Endodermal cell (in vitro differentiated cells): ENCODE measurements at places on chromosomes 5 and 9.

DNA sequence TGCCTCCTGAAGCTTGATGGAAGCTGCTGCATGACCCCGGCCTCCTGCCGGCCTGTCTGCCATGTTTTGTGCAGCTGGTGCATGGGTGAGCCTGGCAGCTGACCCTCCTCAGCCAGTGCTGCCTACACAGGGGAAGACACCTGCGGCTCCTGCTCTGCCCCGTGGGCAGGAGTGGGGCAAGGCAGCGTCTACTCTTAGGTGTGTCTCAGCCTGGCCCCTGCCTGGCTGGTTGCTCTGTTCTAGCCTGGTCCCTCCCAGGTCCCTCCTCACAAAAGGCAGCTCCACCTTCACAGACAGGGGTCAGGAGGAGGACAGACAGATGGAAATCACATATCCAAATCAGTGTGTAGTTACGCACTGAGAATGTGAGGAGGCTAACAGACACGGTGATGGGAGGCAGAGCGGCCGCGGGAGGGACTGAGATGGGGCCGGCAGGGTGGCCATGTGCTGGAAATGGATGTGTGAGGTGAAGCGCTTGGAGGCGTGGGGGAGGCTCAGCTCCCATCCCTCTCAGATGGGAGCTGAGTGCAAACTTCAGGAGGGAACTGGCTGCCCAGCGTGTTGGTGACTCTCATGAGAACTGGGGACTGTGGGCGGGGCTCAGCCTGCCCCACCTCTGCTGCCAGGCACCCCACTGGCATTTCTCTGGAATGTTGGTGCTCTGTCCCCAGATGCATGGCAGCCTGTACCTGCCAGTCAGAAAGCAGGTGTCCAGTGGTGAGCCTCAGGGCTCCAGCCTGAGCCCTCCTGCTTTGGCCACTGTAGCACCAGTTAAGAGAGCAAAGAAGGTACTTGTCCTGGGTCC lies 43.4 kb downstream of the PPARGC1B start:
- DNase-seq: no peak

DNA sequence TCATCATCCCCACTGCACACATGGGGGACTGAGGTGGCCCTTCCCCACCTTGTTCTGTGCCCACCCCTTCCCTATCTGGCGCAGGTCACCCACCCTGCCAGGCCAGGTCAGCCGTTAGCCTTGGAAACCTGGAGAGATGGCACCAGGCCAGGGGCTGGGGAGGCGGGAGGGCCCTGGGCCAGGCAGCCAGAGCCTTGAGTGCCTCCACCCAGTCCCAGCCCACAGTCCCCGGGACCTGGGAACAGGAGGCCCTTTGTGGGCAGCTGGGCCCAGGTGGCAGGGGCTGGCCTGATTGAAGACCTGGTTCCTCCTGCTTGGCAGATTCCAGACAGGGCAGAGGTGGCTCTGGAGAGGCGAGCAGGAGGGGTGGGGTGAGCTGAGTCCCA lies 70.6 kb downstream of the LRSAM1 start:
- no peak for DNase-seq

DNA sequence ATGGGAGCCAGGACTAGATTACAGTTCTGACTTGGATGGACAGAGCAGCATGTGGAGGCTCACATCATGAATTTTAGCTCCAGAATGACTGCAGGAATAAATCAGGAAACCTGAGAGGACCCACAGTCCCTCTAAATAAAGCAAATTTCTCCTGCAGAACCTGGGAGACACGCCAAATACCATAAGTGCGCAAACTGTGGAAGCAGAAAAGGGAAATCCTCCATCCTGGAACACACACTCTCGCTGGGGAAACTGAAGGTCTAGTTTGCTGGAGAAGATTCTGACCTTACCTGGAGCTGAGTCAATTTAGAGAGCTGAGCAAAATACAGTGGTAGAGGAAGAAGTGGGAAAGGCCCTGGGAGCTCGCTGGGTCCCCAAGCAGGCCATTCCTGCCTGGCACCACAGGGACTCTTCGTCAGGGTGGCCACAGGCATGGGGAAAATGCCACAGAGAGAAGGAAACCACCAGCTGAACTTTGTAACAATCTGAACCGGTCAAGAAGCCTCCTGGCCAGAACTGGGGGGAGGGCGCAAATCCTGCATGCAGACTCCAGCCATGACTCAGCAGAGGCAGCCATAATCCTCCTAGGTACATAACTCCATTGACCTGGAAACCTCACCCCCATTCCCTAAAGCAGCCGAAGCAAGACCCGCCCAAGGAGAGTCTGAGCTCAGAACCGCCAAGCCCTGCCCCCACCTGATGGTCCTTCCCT lies 390.9 kb downstream of the LRRC70 start:
- no peak for DNase-seq

- DNase-seq: no peak
Observed at GRCh38 chr9:120978987-120979386, 52.4 kb upstream of the TRAF1 start.

DNA sequence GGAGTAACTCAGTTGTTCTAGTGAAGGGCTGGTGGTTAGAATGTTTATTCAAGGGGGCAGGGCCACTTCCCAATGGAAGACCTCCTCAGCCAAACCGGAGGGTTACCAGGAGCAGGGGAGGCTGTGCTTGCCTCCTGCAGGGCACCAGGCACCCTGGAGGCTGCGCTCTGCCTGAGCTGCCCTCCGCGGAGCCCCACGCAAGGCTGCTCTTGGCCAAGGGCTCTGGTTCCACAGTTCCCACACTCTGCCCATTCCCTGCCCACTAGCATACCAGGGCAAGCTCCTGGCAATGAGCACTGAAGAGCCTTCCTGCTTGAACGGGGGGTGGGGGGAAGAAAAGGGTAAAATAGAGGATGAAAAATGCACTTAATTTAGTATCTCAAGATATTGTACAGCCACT lies 35.5 kb upstream of the PTCH1 start:
- DNase-seq: no peak

DNA sequence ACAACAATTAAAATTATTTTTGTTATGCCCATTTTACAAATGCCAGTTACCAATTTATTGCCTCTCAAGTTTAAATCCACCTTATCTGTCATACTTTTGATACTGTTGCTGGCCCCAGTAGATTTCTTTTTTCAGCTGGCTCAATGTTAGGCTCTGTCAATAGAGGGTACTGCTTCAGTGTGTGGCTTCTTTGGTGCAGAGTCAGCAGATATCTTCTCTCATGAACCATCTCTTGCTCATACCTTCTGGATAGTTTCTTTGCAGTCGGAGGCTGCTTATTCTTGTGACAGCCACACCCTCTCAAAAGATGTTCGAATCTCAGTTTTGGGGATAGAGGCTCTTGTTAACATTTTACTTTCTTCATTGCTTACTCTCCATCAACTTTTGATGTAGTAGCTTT lies 849.9 kb upstream of the SEMA6A start:
- no peak for DNase-seq

- DNase-seq: no peak
Observed at GRCh38 chr5:4983701-4984100, 156.4 kb upstream of the ADAMTS16 start.

- DNase-seq: peak; percentile 53
Observed at GRCh38 chr5:57002959-57003485, 51.1 kb upstream of the MIER3 start.

DNA sequence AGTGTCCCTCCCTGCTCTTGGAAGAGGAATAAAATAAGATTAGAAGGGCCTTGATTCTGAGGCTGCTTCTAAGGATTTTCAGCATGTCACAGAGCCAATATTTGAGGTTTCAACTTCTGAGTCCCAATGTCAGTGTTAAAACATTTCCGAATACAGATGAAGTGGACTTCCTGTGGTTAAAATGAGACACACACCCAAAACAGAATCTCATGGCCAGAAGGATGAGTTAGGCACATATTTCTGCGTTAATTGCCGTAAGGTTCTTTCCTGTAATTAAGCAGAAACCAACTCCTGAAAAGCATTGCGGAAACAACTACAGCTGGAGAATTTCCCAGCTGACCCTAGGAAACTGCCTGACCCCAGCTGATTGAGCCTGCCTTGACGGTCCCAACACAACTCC lies 10.4 kb upstream of the ZNF354B start:
- DNase-seq: no peak

- no peak for DNase-seq
Observed at GRCh38 chr9:23677446-23677845, 148.6 kb downstream of the ELAVL2 start.

DNA sequence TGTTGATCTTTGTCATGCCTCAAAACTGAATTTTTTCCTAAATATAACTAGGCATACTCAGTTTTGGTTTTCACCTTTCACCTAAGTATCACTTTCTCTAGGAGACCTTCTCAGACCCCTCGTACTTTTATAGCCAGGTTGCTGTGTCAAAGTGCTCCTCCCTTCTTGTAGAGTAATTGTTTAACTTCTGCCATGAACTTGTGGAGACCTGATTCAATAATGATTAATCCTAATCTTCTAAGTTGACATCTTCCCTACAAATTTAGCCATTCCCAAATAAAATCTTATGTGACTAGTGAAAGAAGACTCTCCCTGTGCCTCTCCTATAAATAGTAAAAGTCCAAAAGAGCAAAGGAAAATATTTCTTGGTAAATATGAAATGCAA lies 159.8 kb downstream of the SPATA31D1 start:
- DNase-seq: no peak

GRCh38 chr5:71836559-71837112 lies 117.6 kb downstream of the CARTPT start:
- no peak for DNase-seq

DNA sequence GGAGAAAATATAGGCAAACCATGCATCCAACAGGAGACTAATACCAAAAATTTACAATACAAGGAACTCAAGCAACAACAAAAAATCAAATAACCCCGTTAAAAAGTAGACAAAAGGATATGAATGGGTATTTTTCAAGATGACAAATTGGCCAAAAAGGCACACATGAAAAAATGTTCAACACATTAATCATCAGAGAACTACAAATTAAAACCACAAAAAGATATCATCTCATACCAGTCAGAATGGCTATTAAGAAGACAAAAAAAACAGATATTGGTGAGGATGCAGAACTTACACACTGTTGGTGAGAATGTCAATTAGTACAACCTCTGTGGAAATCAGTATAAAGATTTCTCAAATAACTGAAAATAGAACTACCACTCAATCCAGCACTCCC lies 35.0 kb downstream of the TEX10 start:
- DNase-seq: no peak
